ENCODE measurements at places on chromosomes 2 and 18.
A peak's percentile ranks its signal among the peaks of the same experiment; 100 is the strongest.

GRCh38 chr2:168182550-168183249 is 64.7 kb downstream of the STK39 start:
- DNase-seq: no peak

DNA sequence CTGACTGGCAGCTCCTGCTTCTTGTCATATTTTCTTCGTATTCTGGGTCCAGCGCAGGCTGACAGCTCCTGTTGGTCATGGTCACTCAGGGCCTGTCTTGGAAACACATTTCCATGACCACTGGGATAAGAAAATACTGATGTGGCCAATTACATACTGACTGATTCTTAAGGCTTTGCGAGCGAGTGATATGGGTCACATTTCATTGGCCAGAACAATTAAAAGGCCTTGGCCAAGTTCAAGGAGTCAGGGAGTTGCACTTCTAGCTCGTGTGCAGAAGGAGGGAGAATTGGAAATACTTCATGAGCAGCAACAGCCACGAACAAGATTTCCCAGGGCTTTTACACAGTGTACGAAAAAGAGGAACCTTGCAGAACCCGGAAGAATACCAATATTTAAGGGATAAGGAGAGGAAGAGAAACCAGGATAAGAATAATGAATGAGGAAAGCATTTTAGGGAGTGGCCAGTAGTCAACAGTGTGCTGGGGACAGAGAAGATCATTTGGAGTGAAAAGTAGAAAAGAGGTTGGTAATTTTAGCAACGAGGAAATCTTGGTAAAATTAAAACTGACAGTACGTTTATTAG is 149.5 kb downstream of the ATP9B start:
- no peak for DNase-seq

DNA sequence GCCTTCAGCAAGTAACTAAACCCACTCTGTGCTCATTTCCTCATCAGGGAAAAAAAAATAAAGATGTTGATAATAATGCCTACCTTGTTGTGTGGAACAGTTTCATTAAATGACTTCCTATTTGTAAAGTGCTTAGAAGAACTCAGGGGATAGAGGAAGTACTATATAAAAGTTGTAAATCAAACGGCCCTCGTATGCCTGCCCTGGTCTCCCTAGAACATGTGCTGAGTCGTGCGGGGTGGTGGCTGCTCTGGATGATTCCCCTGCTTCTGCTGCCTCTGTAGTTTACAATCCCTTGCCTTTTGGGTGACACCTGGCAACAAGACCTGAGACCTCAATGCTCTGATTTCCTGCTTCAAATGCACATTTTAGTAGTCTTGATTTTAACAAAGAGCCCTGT is 170.0 kb downstream of the CERS6 start:
- no peak for DNase-seq

DNA sequence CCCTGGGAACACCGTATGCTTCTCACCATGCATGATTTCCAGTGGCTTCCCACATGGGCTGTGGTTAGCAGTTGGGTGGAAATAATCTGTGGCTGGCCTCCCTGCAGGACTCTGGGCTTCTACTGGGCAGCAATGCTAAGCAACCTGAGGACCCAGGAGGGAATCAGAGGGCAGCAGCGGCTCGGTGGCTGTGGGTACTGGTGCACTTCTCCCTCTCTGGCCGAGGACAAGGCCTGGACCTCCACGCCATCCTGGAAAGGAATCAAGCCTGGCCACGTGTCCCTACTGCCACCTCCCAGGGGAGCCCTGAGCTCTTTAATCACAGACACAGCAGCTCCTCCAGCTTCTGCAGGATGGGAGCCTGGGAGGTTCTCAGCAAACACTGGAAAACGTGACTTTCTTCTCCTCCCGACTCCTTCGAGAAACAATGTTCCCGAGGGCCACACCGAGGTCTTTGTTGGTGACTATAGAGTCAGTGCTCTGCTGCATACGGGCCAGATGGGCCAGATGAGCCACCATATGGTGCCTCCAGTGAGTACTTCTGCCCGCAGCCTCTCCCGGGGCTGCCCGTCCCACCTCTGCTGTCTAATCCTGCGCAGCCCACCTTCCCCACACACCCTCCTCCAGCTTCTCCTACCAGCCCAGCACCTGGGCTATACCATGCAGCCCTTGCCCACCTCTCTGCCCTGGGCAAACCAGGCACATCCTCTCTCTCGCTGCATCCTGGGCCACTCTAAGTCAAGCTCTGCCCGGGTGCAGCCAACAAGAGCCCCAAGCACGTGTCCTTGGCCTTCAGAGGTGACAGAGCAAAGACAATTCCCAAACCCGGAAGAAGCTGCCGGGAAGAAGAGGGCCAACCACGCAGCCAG is 42.8 kb upstream of the OTOS start:
- DNase-seq: peak; percentile 80

GRCh38 chr2:12652723-12653122 is 64.0 kb upstream of the TRIB2 start:
- no peak for DNase-seq

- no peak for DNase-seq
These were observed 174.1 kb downstream of the CDH2 start for GRCh38 chr18:28002841-28003240.

GRCh38 chr2:112201696-112202430 is 53.0 kb downstream of the ZC3H8 start:
- no peak for DNase-seq

- DNase-seq: no peak
These were observed 467.9 kb upstream of the SYT4 start for GRCh38 chr18:43744960-43745745.

GRCh38 chr2:84017010-84017409 is 442.1 kb downstream of the SUCLG1 start:
- DNase-seq: no peak

DNA sequence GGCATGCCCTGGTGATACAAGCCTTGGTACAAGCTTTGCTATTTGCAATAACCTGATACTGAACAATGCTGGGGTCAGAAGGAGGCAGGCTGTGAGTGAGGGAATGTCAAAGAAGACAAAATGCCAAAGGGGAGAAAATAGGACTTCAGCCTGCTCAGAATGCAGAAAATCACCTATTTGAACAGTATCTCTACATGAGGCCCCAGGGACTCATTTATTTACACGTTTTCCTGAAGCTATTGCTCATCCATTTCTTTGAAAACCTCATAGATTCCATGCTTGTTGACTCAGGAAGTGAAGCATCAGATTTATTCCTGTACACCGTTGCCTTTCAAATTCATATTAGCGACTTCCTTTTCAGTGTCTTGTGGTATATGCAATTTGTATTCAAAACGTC is 69.4 kb upstream of the CBLN2 start:
- DNase-seq: no peak

DNA sequence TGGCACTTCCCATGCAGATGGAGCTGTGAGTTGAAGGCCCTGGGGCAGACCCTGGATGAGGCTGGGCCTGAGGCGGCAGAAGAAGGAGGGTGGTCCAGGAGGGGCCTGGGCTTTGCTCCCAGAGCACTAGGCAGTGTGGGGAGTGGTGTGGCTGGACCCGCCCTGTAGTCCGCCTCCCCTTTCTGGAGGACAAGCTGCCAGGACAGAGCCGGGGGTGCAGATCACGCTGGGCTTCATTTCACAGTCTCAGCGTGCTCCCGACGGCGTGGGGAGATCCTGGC is 49.8 kb downstream of the PTGR3 start:
- no peak for DNase-seq

DNA sequence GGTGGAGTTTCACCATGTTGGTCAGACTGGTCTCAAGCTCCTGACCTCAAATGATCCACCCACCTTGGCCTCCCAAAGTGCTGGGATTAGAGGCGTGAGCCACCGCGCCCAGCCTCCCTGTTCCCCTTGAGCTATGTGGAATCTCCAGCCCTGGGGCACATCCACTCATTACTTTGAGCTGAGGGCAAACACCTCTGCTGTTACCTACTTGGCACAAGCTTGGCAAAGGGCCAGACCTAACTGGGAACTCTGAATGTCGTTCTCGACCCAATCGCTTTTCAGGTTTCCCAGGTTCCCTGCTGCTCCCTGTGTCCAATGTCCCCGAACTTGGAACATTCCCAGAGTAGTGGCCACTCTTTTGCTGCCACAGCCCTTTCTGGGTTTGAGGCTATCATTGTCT is 40.6 kb downstream of the CHST10 start:
- DNase-seq: no peak

GRCh38 chr2:223040527-223040926 is 11.5 kb upstream of the KCNE4 start:
- no peak for DNase-seq

GRCh38 chr2:46366668-46367052 is 69.5 kb downstream of the EPAS1 start:
- no peak for DNase-seq

DNA sequence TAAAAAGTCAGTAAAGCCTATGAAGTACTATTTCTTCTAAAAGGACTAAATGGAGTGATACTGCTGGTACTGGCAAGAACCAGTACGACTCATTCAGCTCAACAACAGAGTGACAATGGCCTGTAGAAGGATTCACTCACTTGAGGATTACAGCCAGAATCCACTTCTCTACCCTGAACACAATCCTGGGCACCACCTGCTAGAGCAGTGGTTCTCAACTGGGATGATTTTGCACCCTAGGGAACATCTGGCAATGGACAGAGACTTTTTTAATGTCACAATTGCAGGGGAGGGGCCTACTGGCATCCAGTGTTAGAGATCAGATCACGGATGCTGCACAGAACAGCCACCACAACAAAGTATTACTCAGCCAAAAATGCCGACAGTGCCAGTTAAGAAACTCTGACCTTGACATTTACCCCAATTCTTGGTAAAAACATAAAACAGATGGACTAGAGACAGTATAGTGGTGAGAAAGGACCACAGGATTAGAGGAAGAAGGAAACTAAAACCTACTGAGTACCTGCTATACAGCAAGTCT is 5.0 kb downstream of the SPIRE1 start:
- DNase-seq: no peak

- no peak for DNase-seq
These were observed 165.2 kb upstream of the COL3A1 start for GRCh38 chr2:188808947-188809355.

All from NCI-H1694 treated with DMSO at 0.1 percent for 48 hours (cell line).